ENCODE measurements at places on chromosomes 7 and 10.

- no peak for DNase-seq
These were observed 30.3 kb downstream of the SKIDA1 start for GRCh38 chr10:21495002-21495751.

DNA sequence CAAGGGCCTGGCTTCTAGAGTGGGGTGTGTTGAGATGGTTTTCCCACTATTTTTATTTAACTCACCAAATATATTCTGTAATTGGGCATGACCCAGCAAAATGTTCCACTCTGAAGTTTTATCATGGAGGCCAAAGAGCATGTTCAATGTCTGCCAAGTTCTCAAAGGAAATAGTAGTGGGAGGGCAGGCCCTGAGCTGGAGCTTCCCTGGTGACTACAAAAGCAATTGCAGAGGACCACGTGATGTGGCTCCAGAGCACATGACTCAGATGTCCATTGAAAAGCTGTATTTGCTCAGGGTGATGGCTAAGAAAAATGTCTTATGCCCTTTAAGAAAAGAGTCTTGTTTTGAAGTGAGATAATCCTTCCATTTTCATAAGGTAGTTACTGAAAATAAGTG, 1024.8 kb downstream of the LRMDA start:
- DNase-seq = no peak

DNA sequence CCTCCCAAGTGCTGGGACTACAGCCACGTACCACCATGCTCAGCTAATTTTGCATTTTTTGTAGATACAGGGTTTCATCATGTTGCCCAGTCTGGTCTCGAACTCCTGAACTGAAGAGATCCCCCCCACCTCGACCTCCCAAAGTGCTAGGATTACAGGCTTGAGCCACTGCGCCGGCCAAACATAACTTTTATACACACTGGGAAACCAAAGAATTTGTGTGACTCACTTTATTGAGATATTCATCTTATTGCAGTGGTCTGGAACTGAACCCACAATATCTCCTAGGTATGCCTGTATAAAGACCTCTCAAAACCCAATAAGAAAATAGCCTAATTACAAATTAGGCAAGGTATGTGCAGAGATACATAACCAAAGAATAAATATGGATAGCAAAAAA, 182.6 kb upstream of the FEZF1 start:
- DNase-seq = no peak

DNA sequence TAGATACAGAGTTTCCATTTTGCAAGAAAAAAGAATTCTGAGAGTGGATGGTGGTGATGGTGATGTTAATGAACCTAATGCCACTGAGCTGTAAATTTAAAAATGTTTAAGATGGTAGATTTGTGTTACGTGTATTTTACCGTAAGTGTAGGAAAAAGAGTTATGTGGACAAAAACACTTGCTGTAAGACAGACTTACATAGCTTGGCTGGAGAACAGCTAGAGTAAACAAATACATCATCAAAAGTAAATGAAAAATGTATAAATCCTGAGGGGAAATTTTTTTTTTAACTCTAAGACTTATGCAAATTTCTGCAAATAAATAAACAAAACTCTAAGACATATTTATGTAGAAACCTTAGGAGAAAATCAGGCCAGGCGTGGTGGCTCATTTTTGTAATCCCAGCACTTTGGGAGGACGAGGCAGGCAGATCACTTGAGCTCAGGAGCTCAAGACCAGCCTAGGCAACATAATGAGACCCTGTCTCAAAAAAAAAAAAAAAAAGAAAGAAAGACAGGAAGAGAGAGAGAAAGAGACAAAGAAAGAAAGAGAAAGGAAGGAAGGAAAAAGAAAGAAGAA, 66.2 kb upstream of the CDK13 start:
- DNase-seq = no peak

DNA sequence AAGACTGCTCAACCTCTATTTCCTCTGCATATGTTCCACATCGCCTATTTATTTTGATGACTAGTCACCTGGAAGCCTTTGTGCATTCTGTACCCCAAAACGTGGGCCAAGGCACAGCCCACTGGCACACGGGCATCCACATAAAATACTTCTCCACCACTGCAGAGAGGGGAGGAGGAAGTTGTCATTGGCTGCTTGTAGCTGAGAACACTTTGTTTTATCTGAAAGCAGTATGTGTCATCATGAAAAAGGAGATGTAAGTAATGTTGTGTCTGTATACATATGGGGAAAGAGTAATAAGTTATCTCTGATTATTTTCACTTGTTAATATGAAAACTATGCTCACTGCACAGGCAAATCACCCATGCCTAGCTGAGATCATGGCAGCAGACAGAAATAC, 48.2 kb upstream of the AMPH start:
- DNase-seq = peak; percentile 7

GRCh38 chr7:117894037-117894436, 20.8 kb upstream of the CTTNBP2 start:
- no peak for DNase-seq

DNA sequence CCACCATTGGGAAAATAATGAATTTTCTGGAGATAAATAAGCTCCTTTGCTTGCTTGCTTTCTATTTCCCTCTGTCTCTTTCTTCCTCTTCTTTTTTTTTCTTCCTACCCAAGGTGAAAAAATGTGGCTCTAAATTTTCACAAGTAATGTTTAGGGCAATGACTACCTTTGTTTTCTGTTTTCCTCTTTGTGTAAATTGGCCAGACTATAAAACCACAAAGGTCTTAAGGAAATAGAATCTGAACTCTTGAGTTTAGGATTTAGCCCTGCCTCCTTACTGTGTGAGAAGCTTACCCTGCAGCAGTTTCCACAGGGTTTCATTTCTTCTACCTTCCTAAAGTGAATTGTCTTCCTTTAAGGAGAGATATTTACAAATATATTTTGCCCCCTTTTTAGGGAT, 330.4 kb downstream of the ARL4A start:
- no peak for DNase-seq

GRCh38 chr10:58217612-58218011, 50.1 kb downstream of the IPMK start:
- DNase-seq = no peak

GRCh38 chr7:27178366-27178765, 4.2 kb upstream of the HOXA10 start:
- DNase-seq = no peak

GRCh38 chr7:5795752-5796475, 14.5 kb upstream of the RNF216 start:
- DNase-seq = no peak

GRCh38 chr7:106604303-106604924, 56.5 kb downstream of the CCDC71L start:
- DNase-seq = no peak

DNA sequence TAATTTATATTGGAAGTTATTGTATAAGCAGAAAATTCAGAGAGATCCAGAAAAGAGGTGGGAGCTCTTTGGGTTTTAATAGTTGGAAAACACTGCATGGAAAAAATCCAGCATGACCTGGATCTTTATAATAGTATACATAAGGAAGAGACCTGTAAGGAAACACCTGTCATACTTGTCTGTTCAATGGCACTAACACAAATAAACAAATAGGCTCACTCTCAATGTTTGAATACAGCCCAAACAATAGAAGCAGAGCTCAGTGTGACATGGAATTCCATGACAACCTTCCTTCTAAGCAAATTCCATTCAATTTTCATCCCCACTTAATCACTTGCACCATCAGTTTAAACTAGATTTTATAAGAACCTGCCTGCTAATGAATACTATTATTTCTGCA, 31.7 kb downstream of the CISD1 start:
- DNase-seq = no peak

DNA sequence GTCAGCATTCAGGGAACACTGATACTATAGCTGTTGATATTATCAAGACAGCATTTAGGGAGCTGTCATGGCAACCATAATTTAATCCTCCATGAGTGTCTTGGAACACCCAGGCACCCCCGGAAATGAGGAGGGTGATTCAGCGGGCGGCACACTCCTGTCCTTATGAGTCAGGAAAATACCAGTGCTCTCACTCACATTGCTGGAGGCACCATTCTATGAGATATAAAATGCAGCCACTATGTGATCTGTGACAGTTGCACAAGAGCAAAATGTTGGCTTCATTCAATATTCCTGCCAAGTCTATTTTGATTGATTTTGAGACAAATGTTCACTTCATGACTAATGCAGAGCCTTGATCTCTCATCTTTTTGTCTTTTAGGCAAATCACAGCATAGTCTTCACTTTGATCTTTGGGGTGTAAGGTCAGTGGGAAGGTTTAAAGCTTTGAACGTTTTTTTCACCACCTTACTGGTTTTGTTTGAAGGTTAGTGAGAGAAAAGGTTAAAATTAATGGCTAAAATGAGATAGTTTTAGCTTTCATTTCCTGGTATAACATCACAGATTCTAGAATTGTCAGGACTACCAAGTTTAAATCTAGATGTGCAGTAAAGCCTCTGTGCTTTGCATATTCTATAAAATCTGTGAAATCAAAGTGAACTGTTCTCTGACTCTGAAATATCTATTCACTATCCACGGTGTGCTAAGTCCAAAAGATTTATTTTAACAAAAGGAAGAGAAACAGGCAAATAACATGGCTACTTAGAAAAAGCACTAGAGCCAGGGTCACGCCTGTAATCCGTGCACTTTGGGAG, 12.4 kb upstream of the ARHGAP12 start:
- peak; percentile 98 for DNase-seq

- DNase-seq = no peak
These were observed 218.9 kb upstream of the KMT2E start for GRCh38 chr7:104795086-104795485.

DNA sequence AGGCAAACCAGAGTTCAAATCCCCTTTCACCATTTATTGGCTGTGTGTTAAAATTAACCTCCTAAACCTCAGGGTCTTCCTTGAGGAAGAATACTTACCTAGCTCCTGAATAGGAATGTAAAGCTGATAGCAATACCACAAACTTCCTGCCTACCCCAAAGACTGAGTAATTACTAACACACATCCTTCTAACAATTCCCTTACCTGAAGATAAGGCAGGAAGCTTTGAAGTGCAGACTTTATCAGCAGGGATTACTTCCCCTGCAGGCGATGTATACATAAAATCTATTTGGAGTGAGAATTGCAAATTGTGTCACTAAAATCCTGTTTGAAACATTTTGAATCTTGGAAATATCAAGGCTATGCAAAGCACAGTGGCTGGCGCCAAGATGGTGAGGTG, 21.2 kb downstream of the EVX1 start:
- no peak for DNase-seq

GRCh38 chr7:74561898-74562613, 95.5 kb upstream of the GTF2I start:
- no peak for DNase-seq

DNA sequence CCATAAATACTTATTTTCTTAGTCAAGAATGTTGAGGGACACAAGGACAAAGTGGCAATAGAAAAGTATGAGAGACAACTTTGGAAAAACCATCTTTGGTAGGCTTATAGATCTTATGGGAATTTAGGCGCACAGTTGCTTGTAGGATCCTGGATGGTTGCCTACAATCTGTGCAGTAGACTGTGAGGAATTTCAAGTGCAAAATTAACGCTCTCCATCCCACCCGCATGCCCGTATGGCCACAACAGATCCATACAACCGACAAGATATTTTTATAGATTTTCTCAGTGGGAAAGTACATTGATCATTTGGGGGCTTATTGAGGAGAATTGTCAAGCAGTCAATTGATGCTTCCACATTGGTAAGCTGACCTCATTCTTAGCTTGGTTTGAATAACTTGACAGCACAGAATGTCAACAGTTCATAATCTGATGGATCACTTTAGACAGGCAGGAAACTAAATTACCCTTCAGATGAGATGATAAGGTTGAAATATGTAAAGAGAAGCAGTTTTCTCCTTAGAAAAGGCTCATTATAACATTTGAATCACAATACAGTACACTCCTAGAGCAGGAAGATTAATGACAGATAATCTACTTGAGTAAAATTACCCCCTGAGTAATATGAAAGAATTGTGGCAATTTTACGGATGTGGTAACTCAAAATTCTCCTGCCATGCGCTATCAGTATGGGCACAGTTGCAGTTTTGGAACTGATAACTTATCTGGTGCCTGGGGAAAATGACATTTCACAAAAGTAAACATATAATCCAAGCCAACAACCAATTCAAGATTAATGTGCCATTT, 479.7 kb downstream of the KIF20B start:
- no peak for DNase-seq

GRCh38 chr10:15433850-15434537, 62.9 kb upstream of the FAM171A1 start:
- DNase-seq = peak; percentile 22

DNA sequence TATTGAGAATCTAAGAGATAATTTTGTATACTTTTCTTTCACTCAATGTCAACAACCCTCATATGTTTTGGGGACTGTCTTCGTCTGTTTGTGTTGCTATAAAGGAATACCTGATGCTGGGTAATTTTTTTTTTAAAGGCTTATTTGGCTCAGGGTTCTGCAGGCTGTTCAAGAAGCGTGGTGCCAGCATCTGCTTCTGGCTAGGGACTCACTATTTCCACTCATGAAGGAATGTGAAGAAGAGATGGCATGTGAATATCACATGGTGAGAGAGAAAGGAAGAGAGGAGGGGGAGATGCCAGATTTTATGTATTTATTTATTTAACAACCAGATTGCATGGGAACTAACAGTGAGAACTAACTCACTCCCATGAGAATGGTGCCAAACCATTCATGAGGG, 827.4 kb upstream of the PHF14 start:
- no peak for DNase-seq

- DNase-seq = peak; percentile 34
These were observed 203.1 kb upstream of the PCLO start for GRCh38 chr7:83365746-83366145.

GRCh38 chr7:118346748-118347147, 122.2 kb downstream of the ANKRD7 start:
- no peak for DNase-seq

DNA sequence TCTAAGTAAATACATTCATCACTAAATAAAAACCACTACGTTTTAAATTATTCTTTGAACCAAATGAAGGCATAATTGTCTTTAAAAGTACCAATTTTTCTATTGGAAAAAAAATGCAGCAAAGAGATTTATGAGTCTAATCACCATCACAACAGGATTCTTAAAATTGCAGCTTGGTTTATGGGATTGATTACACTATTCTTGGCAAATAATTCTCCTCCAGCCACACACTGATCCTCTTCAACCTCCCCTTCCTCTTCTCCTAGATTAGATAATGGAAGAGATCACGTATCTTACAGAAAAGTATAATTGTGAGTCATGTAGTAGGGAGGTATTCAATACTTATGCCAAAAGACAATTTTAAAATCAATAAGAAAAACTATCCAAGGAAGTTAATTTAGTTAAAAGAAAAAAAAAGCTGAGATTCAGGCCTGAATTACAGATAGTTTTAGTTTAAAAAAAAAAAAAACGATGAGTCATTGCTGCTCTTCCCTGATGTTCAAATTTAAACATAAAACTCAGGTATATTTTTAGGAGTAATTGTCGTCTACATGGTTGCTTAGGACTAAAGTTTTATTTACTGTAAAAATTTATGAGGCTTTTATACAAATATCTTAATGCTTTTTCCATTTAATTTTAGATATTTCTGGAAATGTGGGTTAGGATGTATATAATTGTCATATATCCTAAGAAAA, 133.7 kb upstream of the CDK1 start:
- DNase-seq = no peak

GRCh38 chr7:47387506-47387905, 194.4 kb downstream of the TNS3 start:
- DNase-seq = no peak

Data from foreskin fibroblast (primary cell).